Fibroblast of skin of left quadriceps (primary cell): ENCODE measurements at places on chromosomes 6 and 20.

DNA sequence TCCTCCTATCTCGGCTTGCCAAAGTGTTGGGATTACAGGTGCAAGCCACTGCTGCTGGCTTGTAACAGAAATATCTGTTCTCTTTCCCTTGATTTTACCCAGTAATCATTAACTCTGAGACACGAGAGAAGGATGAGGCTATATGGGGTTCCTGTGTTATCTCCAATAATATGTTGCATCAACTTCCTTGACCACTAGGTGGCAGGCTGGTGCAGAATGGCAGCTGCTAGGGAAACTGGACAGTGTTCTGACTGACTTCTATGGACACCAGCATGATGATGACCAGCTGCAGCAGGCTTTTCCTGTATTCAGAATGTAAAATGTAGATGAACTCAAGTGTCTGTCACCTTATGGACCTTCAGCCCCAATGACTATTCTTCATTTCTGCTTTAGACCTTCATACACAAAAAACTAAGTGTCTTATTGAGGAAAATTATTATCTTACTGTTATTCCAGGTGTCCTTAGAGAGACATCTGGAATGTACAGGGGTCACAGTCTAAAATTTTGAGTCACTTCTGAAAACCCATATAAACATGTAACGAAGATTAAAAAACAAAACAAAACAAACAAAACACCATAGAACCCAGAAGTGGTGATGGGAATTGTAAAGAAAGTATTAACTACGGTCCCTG lies 20.4 kb upstream of the CD109 start:
- DNase-seq, result peak; percentile 49

DNA sequence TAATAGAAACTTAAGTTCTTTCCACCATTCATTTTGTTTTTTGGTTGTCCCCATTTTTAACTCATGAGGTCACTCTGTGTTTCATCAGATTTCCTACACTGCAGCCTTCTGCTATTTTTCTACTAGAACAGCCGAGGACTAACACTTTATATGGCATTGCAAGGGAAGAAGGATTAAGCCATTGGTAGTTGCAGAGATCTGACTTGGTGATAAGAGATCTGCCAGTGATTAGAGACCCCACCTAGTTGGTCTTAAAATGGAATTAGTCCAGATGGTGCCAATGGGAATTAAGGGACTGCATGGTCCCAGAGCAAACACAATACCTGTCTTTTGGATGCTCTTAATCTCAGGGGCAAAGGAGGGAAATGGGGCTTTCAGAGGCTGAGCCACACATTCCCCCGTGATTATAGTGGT lies 125.5 kb upstream of the TMEM170B start:
- peak; percentile 67 for DNase-seq

- DNase-seq, result no peak
Observed at GRCh38 chr6:104799134-104799657, 60.5 kb downstream of the HACE1 start.

GRCh38 chr6:153108315-153108714 lies 22.8 kb downstream of the RGS17 start:
- DNase-seq, result no peak

- peak; percentile 11 for DNase-seq
Observed at GRCh38 chr6:128723667-128724066, 159.3 kb upstream of the LAMA2 start.

- no peak for DNase-seq
Observed at GRCh38 chr20:32098786-32099185, 10.7 kb upstream of the TM9SF4 start.

DNA sequence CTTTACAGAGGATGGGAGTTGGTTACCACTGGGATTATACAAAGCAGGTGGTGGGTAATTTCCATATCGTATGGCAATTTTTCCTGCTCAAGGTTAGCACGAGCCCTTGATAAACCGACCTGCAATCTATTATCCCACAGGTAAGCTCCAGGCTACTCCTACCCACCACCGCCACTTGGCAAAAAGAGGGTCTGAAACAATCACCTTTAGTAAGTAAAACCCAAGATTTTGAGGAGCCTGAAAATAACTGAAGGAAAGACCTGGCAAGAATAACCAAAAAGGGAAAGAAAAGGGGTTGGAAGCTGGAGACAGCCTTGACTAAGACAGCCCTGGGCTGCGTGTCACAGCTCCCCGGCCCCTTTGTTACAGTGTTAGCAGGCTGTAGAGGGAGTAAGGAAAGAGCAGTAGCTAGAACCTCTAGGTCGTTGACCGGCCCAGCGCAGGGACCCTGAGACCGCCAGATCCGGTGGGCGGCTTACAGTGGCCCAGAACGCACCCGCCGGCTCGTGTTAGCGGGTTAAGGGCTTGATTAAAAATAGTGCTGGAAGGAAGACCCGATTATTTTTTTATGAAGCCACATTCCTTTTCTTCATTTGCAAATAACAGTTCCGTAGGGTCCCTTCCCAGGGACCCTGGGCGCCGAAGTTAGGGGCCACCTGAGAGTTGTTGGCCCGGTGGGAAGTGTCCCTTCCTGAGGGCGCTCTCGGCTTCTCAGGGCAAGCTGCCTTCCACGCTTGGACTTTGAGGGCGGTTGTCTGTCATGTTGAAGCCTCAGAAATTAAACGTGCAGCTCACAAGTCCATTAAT lies 30.5 kb downstream of the TFAP2B start:
- no peak for DNase-seq
